Activated naive CD8-positive, alpha-beta T cell treated with anti-CD3 and anti-CD28 coated beads, Interleukin-2, amount 10 ng/mL, durations not matched to agents 7 days and 5 days (primary cell): ENCODE measurements at places on chromosomes 3 and 15. TPM values are rescaled to one million over a fixed set of nuclear protein-coding genes. Genes with fewer than 3 reads are reported as not detected.

Gene PATL2
- 55.2 TPM for total RNA-seq

Gene TRPC1
- total RNA-seq = 2.8 TPM

Gene BHLHE40
- 225 TPM for total RNA-seq

GRCh38 chr3:17806201-17806600, 63.8 kb upstream of the TBC1D5 start:
- DNase-seq = no peak

DNA sequence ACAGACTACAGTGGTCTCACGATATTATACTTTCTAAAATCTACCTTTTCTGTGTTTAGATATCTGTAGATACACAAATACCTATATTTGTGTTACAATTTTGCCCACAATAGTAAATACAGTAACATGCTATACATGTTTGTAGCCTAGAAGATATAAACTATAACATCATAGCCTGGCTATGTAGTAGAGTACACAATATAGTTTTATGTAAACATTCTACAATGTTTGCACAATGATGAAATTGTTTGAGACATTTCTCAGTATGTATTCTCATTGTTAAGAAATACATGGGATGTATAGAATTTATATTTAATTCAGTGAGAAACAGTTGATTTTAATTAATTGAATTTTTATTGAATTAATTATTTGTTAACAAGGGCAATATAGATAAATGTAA, 1367.0 kb downstream of the OTOL1 start:
- no peak for DNase-seq

DNA sequence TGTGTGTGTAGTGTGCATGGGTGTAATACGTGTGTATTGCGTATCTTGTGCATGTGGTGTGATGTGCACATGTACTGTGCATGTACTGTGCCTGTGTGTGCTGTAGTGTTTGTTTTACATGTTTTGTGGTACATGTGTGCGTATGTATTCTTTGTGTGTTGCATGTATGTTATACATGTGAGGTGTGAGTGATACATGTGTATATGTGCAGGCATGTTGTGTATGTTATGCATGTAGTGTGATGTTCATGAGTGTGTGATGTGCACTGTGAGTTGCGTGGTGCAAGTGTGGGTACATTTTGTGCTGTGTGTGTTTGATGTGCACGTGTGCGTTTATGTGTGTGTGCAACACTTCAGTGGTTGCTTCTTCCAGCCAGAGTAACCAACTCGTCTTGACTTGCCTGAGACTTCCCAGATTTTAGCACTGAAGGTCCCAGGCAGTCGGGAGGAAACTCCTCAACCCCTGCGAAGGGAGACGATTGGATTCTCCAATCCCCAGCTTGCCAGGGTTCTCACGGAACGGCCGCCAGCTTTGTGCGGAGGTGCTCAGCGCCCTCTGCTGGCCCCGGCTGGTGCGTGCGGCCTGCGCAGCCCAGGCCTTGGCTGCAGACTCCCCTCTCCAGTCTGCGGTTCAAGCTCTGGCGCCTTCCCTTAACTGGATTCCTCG, 3.6 kb downstream of the GALNT15 start:
- peak; percentile 79 for DNase-seq

GRCh38 chr3:7650466-7650865, 789.6 kb downstream of the GRM7 start:
- no peak for DNase-seq

GRCh38 chr3:53219895-53220483, 35.8 kb downstream of the TKT start:
- DNase-seq = peak; percentile 91

Gene CTXN2
- not detected for total RNA-seq

DNA sequence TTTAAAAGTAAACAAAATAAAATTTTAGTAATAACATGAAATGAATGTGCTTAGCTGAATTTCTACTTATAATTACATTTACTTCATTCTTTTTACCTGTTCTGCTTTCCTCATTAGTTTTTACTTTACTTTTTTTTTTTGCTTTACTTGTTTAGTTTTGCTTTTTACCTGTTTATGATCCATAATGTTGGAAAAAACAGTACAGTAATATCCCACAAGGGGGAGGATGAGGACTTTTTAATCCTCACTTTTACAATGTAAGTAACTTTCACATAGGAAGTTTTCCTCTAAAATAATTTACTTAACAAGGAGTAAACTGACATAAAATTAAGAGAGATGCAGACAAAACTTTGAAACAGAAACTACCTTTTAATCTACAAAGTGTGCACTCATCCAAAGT, 268.7 kb downstream of the TBC1D5 start:
- no peak for DNase-seq

GRCh38 chr3:111721747-111722146, 126.6 kb upstream of the ZBED2 start:
- no peak for DNase-seq

- no peak for DNase-seq
Measured at GRCh38 chr3:126418661-126419131, 24.0 kb downstream of the CFAP100 start.

- DNase-seq = no peak
Measured at GRCh38 chr15:95202569-95203349, 971.4 kb downstream of the MCTP2 start.

Gene GPR149
- not detected for total RNA-seq
